OCI-LY7 (cell line): ENCODE measurements at places on chromosomes 7 and 10. TPM values are rescaled to one million over a fixed set of nuclear protein-coding genes. Genes with fewer than 3 reads are reported as not detected.

Gene OPN1SW
- not detected in 2 replicates for total RNA-seq

Gene CDC14C
- total RNA-seq: not detected in 2 replicates

Gene SPDYE2B
- total RNA-seq: not detected in 2 replicates

Gene CYP2E1
- 1.7 and 2.4 TPM in 2 replicates for total RNA-seq

Gene TBXAS1
- total RNA-seq: 0.86 TPM in 1 of 2 replicates, not detected in the other

Gene IKZF1
- total RNA-seq: 161 and 163 TPM in 2 replicates

Gene C10orf53
- total RNA-seq: not detected in 2 replicates

Gene NME8
- not detected in 2 replicates for total RNA-seq

Gene CUZD1
- total RNA-seq: 1.1 and 1.6 TPM in 2 replicates

Gene ADARB2
- total RNA-seq: not detected in 2 replicates

Gene CDK14
- 107 and 111 TPM in 2 replicates for total RNA-seq
